Fibroblast of skin of scalp (primary cell): ENCODE measurements at places on chromosomes 3 and 15.
A peak's percentile ranks its signal among the peaks of the same experiment; 100 is the strongest.

GRCh38 chr3:149221783-149222517 is at the start of gene CP:
Gene CP (minus strand): TSS chr3:149221829. CDS start chr3:149221792, 37 bp downstream.
- no peak for DNase-seq

DNA sequence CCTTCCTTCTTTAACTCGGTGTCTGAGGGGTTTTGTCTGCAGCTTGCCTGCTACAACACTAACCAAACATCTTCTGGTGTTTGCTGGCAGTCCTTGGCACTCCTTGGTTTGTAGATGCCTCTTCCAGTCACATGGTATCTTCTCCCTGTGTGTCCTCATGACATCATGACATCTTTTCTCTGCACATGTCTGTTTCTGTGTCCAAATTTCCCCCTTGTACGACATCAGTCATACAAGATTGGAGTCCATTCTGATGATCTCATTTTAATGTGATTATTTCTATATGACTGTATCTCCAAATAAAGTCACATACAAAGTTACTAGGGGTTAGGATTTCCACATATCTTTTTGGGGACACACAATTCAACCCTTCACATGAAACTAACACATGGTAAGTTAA is 152.3 kb upstream of the LRRN1 start:
- DNase-seq: peak; percentile 14

GRCh38 chr3:124512881-124513609 is 217.2 kb upstream of the UMPS start:
- peak; percentile 6 for DNase-seq

GRCh38 chr15:83300826-83301225 is 16.4 kb upstream of the BNC1 start:
- peak; percentile 64 for DNase-seq
